ENCODE measurements at places on chromosomes 16 and 17. TPM values are rescaled to one million over a fixed set of nuclear protein-coding genes. Genes with fewer than 3 reads are reported as not detected.

Gene ENGASE
- 50.0 TPM for total RNA-seq

Gene KRT32
- not detected for total RNA-seq

Gene KRTAP3-1
- total RNA-seq: not detected

Gene PRSS33
- not detected for total RNA-seq

Gene LRRC46
- total RNA-seq: 0.42 TPM

Gene TLCD2
- total RNA-seq: 8.3 TPM

Gene SMTNL2
- 2.6 TPM for total RNA-seq

Gene APOBR
- total RNA-seq: 3.4 TPM

DNA sequence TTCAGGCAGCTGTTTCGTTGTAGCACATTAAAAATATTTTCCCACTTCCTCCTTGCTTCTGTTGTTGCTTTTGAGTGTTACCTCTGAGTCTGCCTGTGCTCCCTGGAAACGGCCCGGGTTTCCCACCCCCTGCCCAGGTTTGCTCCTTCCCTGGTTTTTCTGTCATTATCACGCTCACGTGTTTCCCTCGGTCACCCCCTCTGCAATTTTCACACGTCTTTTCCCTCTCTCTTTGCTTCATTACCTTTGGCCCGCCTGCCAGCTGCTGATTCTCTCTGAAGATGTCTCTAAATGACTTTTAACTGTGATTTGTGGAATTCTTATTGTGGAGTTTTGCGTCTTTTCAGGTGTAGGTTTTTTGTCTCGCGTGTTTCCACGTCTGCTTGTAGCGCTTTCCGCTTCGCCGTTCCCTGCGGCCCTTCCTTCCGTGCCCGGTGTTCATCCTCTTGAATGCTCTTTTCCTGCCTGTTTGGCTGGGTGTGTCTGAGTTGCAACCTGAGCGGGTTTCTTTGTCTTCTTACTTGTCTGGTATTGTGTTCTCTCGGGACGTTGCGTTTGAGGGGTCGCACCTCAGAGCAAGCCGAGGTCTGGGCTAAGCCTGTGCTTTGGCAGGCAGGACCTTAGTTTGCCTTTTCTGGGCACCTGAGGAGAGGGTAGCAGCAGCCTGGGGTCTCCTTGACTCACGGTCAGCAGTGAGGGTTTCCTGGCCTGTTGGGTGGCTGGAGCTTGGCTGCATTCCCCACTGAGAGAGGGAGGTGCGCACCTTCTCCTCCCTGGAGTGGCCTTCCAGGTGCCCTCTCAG, 96.3 kb upstream of the ZNF750 start:
- H3K36me3 ChIP-seq: peaks cover 10% of the 10 kb centered on the region
- no peak overlapping the region for H3K4me3 ChIP-seq
- DNase-seq: no peak
- no peaks in the 10 kb centered on the region for H3K27me3 ChIP-seq

- H3K36me3 ChIP-seq: no peaks in the 10 kb centered on the region
- H3K27ac ChIP-seq: no peak overlapping the region
- H3K27me3 ChIP-seq: no peaks in the 10 kb centered on the region
- H3K4me3 ChIP-seq: no peak overlapping the region
Observed at GRCh38 chr17:3972931-3973330, 8.7 kb upstream of the ATP2A3 start.

DNA sequence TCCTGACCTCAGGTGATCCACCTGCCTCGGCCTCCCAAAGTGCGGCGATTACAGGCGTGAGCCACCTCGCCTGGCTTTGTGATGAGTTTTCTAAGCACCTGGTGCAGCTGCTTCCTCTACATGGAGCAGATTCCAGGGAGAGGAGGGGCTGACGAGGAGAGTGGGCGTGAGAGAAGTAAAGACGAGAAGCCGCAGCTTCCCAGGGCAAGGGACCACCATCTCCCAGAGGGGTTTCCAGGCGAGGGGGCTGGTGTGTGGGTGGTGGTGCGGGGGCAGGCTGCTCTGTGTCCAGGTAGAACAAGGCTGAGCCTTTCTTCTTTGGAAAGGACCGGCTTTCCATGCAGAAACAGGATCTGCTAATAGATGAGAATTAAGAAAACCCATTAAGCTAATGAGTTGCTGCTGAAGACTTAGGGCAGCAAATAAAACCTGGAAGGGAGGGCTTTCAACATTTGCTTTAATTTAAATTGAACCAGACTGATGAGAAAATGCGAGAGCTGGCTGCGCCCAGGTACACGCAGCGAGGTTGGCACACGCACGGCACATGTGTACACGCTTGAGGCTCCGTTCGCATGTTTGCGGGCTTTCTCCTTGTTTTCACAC, 236.7 kb downstream of the RBFOX3 start:
- DNase-seq: no peak
- H3K27ac ChIP-seq: no peak overlapping the region
- H3K27me3 ChIP-seq: no peaks in the 10 kb centered on the region
- H3K4me3 ChIP-seq: no peak overlapping the region

DNA sequence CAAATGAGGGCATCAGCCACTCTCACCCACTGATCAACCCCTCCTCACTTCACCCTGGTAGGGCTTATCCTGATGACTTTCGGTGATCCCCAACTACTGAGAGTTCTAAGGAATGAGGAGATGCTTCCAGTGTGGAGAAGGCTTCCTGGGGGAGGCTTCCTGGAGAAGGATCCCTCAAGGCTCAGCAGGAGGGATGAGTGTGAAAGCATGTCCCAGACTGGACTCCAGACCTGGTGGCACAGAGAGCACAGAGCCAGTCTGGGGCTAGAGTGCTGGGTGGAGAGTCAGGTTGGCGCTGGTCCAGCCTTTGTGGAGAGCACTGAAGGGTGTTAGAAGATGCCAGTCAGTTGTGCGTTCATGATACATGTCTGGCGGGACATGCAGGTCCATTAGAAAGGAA, 53.7 kb downstream of the PLD6 start:
- H3K27me3 ChIP-seq: no peaks in the 10 kb centered on the region
- H3K4me3 ChIP-seq: no peak overlapping the region

DNA sequence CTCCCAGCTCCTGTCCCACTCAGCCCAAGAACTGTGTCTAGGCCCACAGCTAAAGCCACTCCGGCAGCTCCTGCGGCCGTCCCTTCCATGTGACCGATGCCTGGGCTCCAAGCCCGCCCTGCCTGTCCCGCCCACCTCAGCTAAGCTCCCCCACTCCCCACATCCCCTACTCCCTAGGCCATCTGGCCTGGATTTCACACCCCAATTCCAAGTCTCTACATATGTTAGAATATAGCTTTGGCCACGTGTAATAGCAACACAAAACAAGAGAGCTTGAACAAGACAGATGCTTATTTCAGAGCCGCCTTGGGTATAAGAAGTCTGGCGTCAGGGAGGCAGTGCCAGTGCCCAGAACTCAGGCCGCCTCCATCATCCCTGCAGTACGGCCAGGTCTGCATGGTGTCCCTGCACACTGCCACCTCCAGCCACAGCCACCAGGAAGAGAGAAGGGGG, 30.0 kb upstream of the USP22 start:
- DNase-seq: no peak
- no peaks in the 10 kb centered on the region for H3K4me1 ChIP-seq
- no peaks in the 10 kb centered on the region for H3K36me3 ChIP-seq
- H3K27ac ChIP-seq: no peak overlapping the region

- no peak overlapping the region for H3K4me3 ChIP-seq
- H3K36me3 ChIP-seq: no peaks in the 10 kb centered on the region
- H3K27ac ChIP-seq: no peak overlapping the region
- H3K27me3 ChIP-seq: no peaks in the 10 kb centered on the region
Observed at GRCh38 chr17:27743281-27743885, 56.9 kb downstream of the NOS2 start.

DNA sequence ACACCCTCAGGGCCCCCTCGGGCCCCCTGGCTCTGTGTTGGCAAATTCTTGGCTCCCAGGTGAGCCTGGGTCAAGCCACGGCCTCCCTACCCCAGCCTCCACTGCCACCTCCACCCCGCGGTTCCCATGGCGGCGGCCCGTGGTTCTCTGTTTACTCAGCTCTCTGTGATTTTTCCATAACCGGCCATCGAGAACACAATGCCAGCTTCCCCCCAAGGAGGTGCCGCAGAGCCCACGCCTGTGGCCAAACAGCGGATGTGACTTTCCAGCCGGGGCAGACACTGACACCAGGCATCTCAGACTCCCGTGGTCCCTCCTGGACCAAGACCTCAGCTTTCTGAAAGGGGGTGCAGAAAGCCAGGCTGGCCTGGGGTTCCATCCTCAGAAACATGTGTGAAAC, 21.6 kb upstream of the ATP2A3 start:
- no peak for DNase-seq
- H3K27me3 ChIP-seq: no peaks in the 10 kb centered on the region
- no peaks in the 10 kb centered on the region for H3K36me3 ChIP-seq
- no peak overlapping the region for H3K27ac ChIP-seq
- peak overlapping the region; percentile 7 for H3K4me3 ChIP-seq
- H3K4me1 ChIP-seq: peaks cover 48% of the 10 kb centered on the region

GRCh38 chr16:64206862-64207261, 915.0 kb downstream of the CDH11 start:
- no peak overlapping the region for H3K4me3 ChIP-seq
- H3K36me3 ChIP-seq: no peaks in the 10 kb centered on the region
- no peaks in the 10 kb centered on the region for H3K27me3 ChIP-seq
- H3K4me1 ChIP-seq: no peaks in the 10 kb centered on the region

GRCh38 chr17:67157732-67158639, 87.0 kb downstream of the HELZ start:
- no peaks in the 10 kb centered on the region for H3K27me3 ChIP-seq
- no peak for DNase-seq
- no peak overlapping the region for H3K27ac ChIP-seq
- no peak overlapping the region for H3K4me3 ChIP-seq
- peaks cover 7% of the 10 kb centered on the region for H3K36me3 ChIP-seq

DNA sequence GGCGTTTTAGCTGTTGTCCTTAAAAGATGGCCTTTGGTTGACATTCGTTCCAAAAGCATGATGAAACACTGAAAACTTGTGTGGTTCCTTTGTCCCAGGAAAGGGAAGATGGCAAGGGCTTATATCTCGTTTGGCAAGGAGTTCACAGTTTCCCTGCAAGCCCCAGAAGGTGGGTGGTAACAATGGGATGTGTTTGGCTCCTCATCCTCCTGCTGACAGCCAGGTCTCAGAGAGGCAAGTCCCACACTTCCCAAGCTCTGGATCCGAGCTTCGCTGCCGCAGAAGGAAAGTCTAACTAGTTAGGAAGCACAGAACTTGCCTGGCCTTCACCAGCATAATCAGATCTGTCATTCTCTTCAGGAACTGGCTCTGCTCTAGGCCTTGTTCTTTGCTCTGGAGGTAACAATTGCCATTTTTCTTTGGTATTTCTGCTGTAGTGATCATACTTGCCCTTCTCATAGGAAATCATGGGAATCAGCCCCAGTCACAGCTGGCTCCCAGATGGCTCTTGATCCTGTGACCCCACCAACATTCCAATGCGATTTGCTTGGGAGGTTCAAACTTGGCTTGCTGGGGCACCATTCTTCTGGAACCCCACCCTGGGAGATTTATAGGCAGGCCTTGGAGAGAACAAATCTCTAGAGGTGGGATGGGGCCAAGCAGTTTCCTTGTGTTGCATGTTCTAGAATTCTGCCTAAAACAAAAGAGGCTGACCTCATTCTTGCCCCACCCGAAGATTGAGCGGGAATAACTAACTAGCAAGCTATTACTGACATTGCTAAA, 17.9 kb downstream of the KPNA2 start:
- peaks cover 9% of the 10 kb centered on the region for H3K4me1 ChIP-seq
- no peaks in the 10 kb centered on the region for H3K36me3 ChIP-seq
- no peak for DNase-seq
- no peaks in the 10 kb centered on the region for H3K27me3 ChIP-seq
- no peak overlapping the region for H3K4me3 ChIP-seq

GRCh38 chr17:70323269-70323668, 153.9 kb downstream of the KCNJ2 start:
- no peak overlapping the region for H3K4me3 ChIP-seq
- DNase-seq: no peak
- no peak overlapping the region for H3K27ac ChIP-seq
- no peaks in the 10 kb centered on the region for H3K36me3 ChIP-seq

DNA sequence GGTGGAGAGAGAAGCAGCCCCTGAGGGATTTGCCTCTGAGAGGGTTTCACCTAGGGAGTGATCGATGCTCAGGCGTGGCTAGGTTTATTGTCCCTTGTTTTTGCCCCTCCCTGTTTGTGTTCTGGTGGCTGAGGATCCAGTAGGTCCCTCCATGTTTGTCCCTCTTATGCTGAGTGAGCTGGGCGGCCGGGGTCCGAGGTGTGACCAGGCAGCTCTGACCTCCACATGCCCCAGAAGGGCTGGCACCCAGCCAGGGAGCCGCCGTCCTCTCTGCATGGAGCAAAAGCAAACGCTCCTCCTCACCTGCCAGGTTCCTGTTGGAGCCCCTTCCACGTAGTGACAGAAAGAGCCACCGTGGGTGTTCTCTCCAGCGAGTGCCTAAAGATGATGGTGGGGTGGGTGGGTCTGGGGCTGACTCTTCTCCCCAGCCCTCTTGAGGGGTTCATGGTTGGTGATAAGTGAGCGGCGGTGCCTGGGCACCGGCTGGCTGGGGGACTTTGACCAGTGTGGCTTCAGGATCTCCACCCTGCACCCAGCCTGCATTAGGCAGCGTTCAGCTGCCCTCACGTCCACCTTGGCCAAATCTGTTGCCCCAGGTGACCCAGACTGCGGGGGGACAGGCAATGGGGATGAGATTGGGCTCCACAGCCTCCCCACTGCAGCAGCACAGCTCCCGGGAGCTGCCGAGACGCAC, 14.1 kb upstream of the NUDT16L1 start:
- no peak overlapping the region for H3K4me3 ChIP-seq
- H3K27me3 ChIP-seq: no peaks in the 10 kb centered on the region
- H3K27ac ChIP-seq: no peak overlapping the region
- peaks cover 41% of the 10 kb centered on the region for H3K36me3 ChIP-seq

GRCh38 chr17:11487469-11487868, 110.8 kb upstream of the DNAH9 start:
- no peaks in the 10 kb centered on the region for H3K4me1 ChIP-seq
- H3K27me3 ChIP-seq: no peaks in the 10 kb centered on the region
- no peak overlapping the region for H3K27ac ChIP-seq
- H3K4me3 ChIP-seq: no peak overlapping the region
- no peaks in the 10 kb centered on the region for H3K36me3 ChIP-seq

DNA sequence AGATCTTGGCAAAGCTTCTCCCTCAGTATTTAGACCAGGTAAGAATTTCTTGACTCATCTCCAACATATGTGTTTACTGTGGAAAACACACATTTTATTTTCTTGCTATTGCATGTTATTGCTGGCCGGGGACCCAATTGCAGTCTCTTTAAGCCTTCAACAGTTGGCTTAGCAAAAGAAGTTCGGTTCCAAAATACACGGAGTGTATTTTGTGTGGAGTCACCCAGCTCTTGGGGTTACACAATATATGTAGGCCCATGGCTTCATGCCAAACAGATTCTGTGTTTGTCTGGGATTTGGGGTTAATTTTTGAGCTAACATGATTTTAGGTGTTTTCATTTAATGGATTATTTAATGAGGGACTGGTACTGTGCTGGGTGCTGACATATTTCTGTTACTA, 4.0 kb downstream of the ALDH3A2 start:
- peak overlapping the region; percentile 70 for H3K27ac ChIP-seq
- no peak for DNase-seq
- H3K27me3 ChIP-seq: no peaks in the 10 kb centered on the region
- H3K36me3 ChIP-seq: peaks cover 26% of the 10 kb centered on the region
- H3K4me3 ChIP-seq: peak overlapping the region; percentile 3

DNA sequence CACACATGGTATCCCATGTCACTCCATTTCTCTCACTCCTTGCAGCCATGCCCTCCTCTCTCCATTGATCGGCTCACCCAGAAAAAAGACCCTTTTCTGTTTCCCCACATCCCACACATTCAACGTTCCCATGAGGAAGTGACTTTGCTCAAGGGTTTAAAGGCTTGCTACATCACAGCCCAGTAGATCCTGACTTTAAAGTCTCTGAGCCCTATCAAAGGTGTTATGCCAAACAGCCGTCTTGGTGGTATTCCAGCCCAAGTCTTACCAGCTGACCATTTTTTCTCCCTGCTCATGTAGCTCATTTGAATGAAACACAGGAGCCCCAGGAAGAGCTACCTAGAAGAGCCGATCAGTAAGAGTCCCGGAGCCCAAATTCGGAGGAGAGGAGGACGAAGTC, 7.4 kb upstream of the TXNDC11 start:
- H3K27me3 ChIP-seq: no peaks in the 10 kb centered on the region
- H3K36me3 ChIP-seq: peaks cover 41% of the 10 kb centered on the region
- H3K4me3 ChIP-seq: no peak overlapping the region

Measured in thoracic aorta (tissue), 2 donors.